ENCODE measurements at places on chromosomes 2 and 18.

DNA sequence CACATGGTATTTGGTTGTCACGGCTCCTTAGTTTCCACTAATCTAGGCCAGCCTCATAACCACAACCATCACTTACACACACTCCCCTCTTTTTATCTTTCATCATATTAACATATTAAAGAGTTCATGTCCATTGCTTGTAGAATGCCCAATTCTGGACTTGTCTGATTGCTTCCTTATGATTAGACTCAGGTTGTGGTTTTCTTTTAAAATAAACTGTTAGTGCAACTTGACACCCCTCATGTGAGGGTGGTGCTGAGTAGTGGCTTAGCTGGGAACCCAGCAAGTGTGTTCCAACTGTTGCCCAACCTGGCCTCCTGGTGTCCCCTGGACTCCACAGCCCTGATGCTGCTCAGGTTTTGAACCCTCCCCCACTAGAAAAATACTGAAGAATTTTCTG lies 20.1 kb upstream of the CD207 start:
- DNase-seq: no peak

DNA sequence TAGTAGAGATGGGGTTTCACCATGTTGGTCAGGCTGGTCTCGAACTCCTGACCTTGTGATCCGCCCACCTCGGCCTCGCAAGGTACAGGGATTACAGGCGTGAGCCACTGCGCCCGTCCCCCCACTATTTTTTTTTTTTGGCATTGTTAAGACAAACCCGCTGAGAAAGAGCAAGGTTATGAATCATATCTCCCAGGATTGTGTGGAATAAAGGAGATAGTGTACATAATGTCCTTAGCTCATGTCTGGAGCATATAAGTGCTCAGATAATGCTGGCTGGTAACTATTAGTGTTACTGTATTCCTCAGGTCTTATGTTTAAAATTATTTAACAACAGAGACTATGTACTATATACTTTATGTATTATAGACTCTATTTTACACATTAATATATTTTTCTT lies 36.0 kb downstream of the TTC27 start:
- DNase-seq: no peak

DNA sequence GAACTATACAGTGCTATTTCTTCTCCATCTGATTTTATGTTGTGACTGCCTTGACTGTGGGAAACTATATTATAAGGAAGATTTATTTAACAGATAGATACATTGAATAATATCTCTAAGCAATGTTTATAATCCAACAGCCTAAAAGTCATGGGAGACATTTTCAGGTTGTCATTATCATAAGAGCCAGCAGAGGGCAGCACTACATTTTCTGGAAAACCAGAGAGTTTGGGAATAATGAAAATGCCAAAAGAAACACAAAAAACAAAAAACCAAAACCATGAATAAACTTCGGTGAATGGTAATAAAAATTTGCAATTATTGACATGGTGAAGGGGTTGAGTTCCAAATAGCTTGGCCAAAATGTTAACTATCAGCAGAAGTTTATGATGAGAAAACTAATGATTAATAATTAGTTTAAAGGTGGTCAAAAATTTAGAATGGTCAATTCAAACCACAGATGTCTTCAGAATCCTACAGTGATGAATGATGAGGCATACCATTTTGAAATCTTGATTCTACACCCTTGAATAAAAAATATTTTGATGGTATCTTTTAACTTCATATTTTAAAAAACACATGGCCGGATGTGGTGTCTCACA lies 4.7 kb downstream of the EEF1B2 start:
- DNase-seq: peak; percentile 33

DNA sequence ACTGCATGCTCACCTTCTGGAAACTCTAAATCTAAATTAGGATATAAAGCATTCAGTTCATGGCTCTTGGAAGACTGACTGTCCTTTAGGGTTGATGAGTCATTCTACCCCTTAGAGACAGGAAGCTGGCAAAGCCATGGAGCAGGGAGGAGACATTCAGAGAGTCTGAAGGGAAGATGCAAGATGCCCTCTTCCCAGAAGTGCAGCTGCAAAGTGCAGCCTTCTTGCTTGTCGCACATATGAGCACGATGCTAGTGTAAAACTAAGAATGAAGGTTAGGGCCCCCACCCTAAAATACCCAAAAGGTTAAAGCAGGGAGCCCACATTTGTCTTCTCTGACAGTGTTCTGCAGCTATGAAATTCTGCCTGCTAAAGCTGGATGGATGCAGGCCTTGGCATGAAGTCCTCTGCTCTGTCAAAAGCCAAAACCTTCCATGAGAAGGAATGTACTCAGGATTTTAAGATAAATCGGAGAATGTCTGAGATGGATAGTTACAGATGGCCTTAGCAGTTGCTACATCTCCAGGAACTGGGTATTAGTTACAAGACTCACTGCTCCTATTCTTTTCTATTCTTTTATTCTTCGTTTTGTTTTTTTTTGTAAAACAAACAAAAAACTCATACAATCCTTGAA lies 89.7 kb downstream of the POLE4 start:
- no peak for DNase-seq

GRCh38 chr2:60219536-60219935 lies 333.9 kb downstream of the BCL11A start:
- no peak for DNase-seq

DNA sequence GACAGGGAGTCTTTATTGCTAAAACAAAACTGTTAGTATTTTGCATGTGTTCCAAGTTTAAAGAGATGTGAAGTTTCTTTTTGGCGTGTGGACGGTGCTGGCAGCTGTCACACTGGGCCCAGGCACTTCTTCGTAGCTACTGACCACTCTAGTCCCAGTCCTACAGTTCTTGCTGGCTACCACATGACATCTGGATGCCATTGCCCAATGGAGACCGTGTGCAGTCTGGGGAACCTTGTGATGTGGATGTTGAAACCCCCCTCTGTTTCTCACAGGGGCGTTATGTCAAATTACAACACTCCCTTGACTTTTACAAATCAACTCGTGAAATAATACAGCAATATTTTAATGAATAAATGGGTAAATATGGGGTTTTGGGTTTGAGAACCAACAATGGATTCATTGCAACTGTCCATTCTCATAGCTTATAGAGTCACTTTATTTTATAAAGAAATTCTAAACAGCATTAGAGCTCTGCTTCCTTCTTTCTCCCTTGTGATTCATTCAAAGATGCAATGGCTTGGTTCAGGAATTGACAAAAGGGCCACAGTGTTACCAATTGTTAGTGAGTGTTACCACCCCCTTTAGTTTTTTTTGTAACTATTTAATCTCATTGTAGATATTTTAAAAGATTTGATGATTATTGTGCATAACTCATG lies 1.2 kb downstream of the GPD2 start:
- DNase-seq: no peak

DNA sequence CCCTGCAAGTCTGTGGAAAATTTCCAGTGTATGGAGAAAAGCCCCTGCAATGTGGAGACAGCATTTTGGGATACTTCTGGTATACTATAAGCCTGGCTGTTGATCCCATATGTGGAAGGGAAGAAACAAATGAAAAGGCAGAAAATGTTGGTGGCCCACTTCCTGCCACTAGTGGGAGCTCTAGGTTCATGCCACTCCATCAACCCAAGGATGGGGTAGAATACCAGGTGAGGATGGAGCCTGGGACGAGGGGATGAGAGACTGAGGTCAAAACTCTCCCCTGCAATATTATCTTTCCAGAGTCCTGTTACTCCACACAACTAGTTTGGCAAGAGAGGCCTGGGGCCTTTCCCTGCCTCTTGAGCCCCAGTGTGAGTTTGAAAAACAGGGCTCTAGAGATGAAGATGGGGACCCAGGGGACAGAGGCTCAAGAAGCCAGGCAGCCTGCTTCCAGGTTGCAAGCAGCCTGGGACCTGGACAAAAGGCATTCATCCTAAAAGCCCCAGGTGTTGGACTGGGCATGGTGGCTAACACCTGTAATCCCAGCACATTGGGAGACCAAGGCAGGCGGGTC lies 31.9 kb downstream of the BMP10 start:
- DNase-seq: no peak

DNA sequence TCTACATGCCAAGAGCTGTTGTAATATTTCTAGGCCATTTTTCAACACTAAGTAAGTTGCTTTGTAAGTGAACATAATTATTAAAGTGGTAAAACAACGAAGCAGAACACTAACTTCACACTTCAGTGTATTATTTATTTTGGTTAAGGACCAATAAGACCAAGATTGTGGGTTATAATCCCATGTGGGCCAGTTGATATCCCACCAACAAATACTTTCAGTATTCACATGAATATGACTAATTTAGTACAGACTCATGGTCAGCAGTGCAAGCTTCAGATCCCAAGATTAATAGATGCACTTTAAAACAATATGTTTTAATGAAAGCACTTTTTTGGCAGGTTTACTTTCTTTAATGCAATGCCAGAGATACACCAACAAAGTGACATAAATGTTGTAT lies 154.3 kb downstream of the LCLAT1 start:
- DNase-seq: no peak

DNA sequence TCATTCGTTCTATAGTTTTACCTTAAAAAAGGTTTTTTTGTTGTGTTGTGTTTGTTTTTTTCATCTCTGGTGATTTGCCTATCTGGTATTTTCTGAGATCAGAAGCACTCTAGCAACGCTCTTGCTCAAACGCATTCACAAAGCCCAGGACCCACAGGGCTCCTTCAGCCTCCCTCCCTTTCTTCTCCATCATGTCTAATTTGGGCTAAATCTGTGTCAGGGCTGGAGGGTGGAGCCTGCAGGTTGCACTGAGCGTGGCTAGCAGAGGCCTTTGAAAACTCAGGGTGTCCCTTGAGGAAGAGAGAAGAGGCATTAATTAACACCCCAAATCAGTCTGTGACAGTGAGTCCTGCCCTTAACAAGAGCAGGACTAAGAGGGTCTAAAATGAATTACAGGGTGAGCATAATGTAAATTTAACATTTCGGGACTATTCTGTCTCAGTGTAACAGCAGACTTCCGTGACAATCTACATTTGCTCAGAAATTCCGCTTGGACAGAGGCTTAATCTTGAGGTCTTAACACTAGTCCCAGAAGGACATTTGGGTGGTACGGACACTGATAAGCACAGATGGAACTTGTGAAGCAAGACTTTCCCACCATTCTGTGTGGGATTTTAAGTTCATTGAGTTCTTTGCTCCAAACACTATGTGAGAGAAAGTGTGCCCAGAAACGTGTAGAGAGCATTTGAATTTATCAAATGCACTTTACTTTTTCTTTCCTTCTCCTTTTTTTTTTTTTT lies 174.4 kb upstream of the APCDD1 start:
- DNase-seq: no peak

- DNase-seq: peak; percentile 98
These were observed 89.7 kb upstream of the YWHAQ start for GRCh38 chr2:9720352-9721093.

DNA sequence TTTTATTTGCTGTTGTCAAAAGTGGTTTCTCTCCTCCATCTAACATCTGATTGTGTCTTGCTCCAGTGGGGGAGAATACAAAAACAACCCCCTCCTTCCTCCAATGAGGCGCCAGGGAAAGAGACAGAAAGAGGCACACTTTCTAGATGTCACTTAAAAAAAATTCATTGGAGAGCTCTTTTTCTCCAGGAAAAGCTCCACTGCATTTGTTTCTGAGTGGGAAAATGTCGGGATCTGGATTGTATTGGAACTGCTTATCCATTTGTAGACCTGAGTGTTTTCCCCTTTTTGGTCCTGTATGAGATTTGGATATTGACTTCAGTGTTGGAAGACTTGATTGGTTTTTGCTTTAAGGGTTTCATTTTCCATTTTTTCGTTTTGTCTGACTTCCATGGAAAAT lies 995 bp downstream of the MBD5 start:
- no peak for DNase-seq

DNA sequence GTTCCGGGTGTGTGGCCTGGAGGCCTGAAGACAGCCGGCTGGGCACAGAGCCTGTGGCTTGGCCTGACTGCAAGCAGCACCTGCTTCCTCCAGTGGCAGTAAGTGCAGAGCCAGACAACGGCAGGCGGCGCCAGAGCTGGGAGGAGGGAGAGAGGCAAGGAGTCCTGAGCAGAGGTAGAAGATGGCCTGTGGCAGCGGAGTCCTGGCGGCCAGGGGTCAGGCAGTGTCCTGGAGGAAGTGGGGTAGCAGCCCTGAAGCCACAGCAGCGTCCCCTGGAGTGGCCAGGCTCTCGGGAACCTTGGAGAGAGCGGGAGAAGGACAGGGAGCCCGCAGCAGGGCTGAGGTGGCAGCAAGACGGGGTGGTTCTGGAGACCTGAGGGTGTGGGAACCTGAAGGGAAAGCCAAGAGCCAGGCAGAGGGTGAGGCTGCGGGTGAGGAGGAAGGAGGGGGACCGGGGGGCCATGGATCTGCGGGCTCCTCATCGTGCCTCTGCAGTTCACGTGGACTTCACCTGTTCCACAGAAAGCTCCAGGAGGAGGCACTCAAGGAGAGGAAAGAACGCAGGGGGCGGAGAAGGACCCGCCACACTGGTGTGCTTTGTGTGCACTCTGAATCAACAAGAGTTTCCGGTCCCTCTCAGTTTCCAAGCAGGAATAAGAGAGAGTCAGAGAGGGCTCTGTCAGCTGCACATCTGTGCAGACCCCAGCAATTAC lies 85.9 kb downstream of the USP40 start:
- no peak for DNase-seq

GRCh38 chr2:116378786-116379185 lies 1435.7 kb upstream of the DDX18 start:
- no peak for DNase-seq

DNA sequence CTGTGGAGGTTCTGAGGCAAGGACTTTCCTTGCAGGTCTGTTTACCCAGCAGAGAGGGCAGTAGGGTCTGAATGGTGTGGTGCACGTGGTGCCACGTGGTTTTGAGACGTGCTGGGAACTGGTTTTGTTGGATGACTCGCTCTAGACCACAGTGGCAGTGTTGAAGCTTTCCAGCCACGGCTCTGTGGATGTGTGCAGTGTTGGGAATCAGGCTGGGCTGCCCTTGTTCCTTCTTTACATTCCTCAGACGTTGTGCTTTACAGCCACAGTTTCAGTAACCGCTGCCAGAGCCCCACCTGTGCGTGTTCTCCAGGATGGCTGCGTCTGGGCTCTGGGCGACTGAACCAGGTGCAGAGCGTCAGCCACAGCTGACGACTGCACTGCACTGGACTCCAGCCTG lies 8.2 kb downstream of the CTDP1 start:
- DNase-seq: no peak

GRCh38 chr2:12335131-12335530 lies 381.6 kb upstream of the TRIB2 start:
- DNase-seq: no peak

DNA sequence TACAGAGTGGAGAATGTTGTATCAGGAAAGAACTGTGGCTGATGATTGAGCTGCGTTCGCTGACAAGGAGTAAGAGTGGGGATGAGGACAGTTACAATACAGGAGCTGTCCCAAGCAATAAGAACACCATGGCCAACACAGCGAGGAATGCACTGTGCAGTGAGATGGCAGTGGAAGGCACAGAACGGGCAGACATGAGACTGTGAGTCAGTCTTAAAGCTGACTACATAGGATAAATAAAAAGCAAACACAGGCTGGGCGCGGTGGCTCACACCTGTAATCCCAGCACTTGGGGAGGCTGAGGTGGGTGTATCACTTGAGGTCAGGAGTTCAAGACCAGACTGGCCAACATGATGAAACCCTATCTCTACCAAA lies 89.8 kb downstream of the CABYR start:
- DNase-seq: no peak

- DNase-seq: no peak
These were observed 8.5 kb downstream of the RFX8 start for GRCh38 chr2:101466426-101466825.

Measured in NCI-H2171 treated with DMSO at 0.1 percent for 48 hours (cell line).